ENCODE measurements at places on chromosomes 6 and 20.

GRCh38 chr6:110181131-110182030 lies 1.2 kb downstream of the CDC40 start:
- DNase-seq: peak; percentile 10

DNA sequence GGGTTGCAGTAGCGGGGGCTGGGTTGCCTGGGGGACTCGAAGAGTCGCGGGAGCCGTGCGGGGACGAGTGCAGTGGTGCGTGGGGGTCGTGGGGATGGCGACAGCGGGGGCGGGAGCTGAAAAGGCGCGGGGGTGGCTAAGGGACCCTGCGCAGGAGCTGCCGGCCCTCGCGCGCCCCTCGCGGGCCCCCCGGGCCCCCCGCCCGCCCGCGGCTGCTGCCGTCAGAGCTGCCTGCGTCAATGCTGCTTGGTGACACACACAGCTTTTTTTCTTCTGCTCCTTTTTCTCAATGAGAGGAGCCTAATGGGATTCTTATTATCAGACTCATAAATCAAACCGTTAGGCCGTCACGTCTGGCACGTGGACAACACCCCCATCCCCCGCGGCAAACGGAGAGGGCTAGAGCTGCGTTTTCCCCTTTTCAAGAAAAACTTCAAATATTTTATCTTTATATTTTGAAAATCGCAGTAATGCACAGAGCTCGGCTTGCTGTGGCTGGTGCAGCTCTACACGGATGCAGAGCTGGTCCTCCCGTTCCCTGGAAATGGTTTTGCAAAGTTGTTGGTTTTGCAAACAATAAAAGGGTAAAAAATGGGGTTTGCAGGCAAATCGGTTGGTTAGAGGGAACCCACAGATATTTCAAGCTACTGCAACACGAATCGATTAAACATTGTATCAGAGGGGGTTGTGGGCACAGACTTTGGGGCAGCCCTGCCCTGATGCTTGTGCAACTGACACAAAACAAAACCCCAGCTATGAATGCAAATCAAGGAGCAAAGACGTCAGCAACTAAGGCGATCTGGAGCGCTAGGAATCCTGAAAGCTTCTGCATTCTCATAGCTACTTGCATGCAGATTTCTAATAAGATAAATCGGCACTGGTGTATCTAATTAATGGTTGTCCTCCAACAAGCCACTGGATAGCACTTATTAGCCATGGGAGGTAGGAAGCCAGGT lies 161.4 kb downstream of the TBXT start:
- DNase-seq: no peak

DNA sequence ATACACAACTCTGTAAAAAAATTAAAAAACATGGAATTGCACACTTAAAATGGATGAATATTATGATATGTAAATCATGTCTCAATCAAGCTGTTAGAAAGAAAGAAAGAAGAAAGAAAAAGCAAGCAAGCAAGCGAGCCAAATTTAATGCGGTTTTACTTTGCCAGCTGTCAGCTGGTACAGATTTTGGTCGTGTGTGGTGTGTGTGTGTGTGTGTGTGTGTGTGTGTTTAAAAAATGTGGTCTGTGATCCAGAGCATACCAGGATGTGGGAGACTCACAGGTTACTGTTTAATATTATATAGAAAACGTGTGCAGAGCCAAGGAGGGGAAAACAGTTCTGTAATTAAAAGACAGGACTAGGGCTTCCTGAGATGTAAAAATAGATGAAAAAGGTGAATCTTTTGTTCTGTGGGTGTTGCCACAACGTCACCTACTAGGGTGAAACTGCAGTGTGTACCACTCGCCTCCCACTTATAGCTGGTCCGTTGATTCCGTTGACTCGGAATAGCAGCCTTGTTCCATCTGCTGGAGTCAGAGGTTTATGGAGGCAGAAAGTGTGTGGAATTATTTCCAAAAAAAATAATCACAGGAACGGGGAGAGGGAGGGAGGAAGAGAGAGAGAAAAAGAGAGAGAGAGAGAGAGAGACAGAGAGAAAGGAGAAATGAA lies 197.7 kb downstream of the BCAS1 start:
- DNase-seq: no peak

DNA sequence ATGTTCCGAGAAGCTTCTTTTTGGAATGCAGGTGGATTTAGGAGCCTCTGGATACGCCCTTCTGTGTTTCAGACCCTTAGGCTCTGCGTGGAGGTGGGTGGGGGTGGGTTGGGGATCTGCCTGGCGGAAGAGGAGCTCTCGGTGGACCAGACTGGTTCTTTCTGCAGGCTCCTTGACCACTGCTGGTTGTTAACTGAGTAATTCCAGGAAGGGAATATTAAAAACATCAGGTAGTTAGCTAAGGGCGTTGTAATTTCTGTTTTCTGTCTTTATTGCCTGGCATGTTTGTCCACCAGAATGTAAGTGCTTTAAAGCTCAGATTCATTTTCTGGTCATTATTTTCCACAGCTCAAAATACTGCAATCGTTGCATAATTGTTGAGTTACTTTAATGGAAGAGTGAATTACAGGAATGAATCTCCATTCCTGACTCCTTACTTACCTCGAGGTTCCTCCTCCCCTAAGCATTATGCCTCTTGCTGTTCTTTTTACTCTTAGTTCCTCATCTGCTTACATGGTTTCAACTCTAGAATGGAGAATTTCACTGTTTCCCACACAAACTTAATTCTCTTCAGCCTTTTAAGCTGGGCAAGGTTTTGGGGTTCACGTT lies 5.9 kb downstream of the CDYL start:
- no peak for DNase-seq

DNA sequence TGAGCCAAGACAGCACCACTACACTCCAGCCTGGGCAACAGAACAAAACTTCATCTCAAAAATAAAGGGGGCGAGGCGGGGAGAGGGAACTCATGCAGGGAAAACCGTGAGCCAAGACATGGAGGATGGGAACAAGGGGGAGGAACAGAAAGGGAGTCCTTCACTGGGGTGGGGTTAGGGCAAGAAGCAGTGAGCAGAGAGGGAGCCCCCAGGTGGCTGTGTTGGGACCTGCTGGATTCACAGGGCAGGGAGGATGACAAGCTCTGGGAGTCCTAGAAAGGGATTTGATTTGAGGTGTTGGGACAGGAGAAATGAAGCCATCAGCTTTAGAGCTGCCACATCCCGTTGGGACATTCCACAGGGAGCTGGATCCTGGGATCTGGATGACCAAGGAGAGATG lies 90.6 kb upstream of the TOP1 start:
- DNase-seq: no peak

DNA sequence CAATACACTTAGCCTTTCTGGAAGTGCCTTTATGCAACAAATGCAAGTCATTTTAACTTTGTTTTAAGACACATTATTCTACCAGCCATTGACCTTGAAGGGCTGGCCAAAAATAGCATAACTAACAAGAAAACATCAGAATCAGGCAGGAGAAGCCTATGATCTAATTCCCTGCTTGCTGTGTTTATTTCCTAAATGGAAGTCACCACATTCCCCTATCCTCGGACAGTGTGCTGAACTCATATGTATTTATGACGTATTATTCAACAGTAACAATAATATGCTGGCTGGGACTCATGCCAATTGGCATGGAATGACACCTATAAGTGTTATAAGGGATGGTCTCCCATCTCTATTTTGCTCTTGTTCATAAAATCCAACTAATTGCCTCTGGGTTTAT lies 140.7 kb downstream of the MAP3K7 start:
- no peak for DNase-seq

DNA sequence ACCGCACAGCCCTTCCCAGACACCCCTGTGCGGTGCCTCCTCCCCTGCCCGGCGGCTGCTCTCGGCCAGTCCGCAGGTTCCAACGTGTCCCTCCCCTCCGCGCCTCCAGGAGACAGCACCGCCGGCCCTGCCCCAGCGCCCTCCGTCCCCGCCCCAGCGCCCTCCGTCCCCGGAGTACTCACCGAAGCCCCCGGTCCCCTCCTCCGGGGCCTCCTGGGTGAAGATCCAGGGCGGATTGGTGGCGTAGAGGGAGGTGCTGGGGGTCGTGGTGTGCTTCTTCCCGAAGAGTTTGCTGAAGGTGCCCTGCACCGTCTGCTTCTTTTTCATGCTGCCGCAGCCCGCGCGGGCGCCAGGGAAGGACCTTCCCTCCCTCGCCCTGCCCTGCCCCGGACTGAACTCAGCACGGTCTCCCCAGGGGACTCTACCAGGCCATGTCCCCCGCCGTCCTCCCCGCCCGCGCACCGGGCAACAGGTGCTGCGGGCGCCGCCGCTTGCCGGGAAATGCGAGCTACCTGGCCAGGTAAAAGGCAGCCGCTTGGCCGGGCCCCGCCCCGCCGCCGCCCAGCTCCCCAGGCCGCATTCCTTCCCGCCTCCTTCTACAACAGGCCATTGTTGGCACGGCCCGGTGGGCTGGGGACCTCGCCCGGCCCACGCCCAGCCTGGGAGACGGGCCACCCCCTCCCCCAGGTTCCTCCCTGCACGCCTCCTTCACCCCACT lies at the start of gene C6orf132:
Gene C6orf132 (minus strand): TSS at position 503 of the 718 bp plus-strand sequence. CDS start 176 bp downstream, at position 327.
- no peak for DNase-seq

- no peak for DNase-seq
These were observed 82.6 kb downstream of the THBS2 start for GRCh38 chr6:169171016-169171415.

DNA sequence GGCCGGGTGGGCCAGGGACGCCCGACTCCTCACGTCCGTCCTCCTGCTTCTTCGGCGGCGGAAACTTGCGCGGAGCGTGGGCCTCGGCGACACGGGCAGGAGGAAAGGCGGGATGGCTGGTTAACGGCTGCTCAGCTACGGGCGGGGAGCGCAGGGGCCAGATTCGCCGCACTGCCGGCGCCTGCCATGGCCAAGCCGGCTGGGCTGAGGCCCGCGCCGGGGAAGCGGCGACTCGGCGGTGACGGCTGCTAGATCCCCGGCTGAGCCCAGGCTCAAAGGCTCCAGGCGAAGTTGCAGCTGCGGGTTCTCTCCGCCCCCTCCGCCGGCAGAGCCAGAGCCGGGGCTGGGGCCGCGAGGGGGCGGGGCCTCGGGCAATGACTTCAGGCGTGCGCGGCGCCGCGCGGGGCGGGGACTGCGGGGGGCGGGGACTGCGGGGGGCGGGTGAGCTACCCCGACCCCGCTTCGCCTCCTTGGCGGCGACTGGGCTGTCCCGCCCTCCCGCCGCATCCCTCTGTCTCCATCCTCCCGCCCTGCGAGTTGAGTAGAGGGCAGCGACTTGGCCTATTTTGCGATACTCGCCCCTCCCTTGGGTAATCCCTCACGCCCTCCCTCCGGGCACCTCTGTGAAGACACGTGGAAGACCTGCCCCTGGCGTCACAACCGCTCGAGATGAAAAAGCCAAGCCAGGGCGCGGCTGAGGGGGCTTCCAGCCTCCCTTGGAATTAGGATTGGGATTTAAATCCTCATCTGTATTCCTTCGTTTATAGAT lies at the start of gene CEP85L:
Gene CEP85L (minus strand): TSS at position 310 of the 769 bp plus-strand sequence. CDS start 322 bp downstream, outside the sequence.
- DNase-seq: peak; percentile 88

GRCh38 chr20:60116128-60116909 lies 158.1 kb downstream of the CDH26 start:
- no peak for DNase-seq

DNA sequence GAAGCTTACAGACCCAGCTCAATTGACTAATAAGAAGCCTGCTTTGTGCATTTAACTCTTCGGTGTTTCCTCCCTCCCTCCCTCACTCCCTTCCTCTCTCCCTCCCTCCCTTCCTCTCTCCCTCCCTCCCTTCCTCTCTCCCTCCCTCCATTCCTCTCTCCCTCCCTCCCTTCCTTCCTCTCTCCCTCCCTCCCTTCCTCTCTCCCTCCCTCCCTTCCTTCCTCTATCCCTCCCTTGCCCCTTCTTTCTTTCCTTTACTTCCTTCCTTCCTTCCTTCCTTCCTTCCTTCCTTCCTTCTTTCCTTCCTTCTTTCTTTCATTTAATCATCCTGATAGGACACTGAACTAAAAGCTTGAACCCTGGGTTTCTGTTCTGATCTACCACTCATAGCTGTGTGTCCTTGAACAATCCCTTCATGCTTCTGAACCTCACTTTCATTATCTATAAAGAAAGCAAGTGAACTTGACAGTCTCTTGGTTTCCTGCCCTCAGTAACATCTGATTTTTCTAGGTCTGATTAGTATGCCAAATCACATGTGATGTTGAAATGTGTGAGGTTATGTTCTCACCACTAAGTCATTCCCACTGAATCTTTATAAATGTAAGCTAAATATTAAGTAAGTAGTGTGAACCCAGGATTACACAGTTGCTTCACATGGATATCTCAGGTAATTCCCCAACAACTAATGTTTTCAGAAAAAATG lies 132.3 kb upstream of the BMP2 start:
- no peak for DNase-seq

- DNase-seq: no peak
These were observed 211.5 kb upstream of the DTNBP1 start for GRCh38 chr6:15874326-15874725.

DNA sequence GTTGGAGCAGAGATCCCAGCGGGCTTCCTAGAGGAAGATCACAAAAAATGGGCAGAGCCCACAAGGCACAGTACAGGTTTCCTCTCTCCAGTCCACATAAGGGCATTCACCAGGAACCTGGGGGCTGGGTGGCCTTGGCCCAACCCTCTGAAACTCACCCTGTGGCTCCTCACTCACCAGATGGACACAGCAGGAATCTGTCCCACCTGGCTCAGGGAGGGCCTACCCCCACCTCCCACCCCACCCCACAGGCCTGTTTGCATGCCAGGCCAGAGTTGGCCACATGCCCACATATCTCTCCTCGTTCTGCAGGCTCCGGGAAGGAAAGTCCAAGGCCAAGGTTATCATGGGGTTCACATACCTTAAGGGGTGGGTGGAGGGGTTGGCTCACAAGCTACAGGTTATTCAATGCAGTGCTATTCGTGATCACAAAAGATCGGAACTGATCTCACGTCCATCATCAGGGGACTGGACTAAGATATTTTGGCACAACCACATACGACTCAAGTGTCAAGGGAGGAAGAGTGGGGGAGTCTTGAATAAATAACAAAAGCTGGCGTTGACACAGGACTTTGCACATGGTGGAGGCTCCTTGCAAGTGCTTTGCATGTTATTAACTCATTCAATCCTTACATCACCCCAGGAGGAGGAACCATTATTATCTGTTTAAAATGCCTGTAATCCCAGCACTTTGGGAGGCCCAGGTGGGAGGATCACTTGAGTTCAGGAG lies 13.0 kb downstream of the RIPOR3 start:
- no peak for DNase-seq

GRCh38 chr6:149419696-149420404 lies 19.8 kb downstream of the SUMO4 start:
- no peak for DNase-seq

- no peak for DNase-seq
These were observed 131.9 kb downstream of the TRMT11 start for GRCh38 chr6:126118058-126118755.

GRCh38 chr6:142478117-142478516 lies 176.3 kb downstream of the ADGRG6 start:
- no peak for DNase-seq

DNA sequence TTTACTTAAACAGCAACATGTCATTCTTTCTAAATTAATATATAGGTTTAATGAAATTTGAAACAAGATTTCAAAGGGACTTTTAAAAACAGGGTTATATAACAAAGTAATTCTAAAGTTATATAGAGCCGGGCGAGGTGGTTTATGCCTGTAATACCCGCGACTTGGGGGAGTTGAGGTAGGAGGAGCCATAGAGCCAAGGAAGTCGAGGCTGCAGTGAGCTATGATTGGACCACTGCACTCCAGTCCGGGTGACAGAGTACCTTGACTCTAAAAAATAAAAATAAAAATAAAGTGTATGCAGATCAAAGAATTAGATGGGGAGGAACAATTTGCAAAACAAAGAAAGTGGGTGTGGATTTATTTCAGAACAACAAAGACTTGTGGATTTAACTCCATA lies 151.1 kb upstream of the GLP1R start:
- DNase-seq: no peak

Data from T-helper 2 cell (primary cell).